Substantia nigra (tissue), 51 donors: ENCODE measurements at places on chromosomes 13 and 19.

DNA sequence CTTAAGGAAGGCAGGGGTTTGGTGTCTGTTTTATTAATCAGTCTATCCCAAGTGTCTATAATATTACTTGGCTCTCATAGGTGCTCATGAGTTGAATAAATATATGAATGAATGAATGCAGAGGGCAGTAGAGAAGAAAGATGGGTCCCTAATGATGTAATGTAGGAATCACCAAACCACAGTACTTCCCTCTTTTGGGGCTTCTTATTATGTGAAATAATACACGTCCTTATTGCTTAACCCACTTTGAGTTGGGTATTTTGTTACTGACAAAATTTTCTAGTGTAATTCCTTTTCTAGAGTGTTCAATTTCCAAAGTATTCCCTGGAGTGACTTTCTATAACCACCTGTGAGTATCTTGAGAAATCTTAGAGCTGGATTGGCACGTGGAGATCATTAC lies 13.2 kb downstream of the KLK5 start:
- DNase-seq: no peak

GRCh38 chr13:53200498-53201453 lies 172.2 kb downstream of the OLFM4 start:
- DNase-seq: no peak

DNA sequence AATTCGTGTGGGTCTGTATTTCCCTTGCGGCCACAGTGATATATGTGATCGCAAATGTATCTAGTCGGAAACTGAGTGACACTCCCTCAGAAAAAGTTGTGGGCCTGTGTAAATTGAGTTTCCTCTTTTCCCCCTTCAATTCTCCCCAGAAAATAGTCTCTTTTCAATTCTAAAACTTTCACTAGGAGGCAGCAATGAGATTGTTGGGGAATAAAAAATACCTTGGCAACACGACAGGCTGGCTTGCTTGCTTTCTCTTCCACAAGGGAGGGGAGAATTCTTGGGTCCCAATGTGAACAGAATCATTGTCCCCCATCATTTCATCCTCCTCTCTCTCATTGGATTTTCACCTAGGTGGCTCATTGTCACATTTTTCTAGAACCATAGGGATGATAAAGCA lies 3.7 kb upstream of the SOX21 start:
- no peak for DNase-seq

GRCh38 chr19:49148784-49149651 lies 6.2 kb downstream of the HRC start:
- peak; percentile 71 for DNase-seq

DNA sequence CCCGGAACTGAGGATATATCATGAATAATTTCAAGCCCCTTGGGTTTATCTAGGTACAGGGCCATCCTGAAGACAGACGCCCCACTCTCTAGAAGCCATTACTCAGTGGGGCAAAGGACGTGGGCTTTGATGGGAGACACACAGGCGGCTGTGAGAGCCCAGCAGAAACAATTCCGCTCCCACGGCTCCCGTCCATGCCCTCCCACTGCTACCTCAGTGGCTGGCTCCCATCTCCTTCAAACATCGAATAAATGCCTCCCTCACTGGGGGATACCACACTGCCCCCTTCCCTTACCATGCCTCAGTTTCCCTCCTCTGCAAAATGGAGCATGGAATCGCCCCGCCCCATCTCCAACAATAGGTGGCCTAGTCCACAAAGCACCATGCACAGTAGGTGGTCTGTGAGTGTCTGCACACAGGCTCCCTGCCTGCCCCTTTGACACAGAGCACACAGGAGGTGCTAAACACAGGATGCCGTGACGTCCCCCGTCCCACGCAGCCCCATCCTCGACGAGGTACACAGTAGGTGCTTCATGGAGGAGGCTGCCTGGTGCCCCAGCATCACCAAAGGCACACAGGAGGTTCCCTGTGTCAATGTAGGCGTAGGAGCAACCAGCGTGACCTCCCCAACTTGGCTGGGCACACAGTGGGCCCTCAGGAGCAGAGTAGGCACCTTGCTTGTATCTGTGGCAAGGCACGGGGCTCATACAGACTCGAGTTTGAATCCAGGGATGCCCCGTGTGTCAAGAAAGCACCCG lies 46.0 kb downstream of the PTPRS start:
- DNase-seq: no peak

DNA sequence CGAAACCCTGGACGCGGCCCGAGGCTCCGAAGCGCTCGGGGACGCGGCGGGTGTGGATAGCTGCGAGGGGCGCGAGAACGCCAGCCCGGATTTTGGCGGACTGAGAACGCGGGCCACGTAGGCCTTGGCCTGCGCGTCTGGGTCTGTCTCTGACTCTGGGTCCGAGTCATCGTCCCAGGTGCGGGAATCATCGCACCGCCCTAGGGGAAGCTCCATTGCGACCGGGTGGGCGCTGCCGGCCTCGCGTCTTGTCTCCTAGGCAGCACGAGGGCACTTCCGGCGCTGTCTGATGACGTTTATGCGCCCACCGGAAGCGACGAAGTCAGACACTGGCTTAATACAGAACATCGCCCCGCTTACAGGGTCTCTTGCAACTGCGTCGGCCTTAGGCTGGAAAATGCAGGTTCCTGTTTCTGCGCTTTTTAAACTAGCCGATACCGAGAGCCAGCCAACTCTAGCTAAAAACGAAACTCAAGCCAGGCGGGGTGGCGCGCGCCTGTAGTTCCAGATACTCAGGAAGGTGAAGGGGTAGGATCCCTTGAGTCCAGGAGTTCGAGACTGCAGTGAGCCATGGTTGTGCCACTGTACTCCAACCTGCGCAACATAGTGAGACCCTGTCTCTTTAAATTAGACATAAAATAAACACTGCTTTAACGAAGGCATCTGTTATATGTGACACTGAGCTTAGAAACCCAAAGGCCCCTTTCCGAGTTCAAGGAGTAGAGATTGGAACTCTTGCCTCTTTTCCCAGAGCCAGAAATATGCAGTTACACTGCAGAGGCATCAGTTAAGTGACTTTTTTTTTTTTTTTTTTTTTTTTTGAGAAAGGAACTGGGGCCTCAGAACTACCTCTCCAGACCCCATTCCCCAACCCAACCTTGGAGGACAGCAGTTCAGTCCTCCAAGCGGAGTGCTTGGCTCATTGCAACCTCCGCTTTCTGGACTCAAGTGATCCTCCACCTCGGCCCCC lies at the start of gene FBXW9:
Gene FBXW9 (minus strand): TSS at position 266 of the 970 bp plus-strand sequence. CDS start 50 bp downstream, at position 216.
- peak; percentile 99 for DNase-seq

GRCh38 chr19:58059003-58059670 lies at the start of gene ZNF135:
ZNF135 (plus strand) TSS chr19:58059282; CDS start chr19:58060003, 721 bp downstream.
- DNase-seq: peak; percentile 82
